Caco-2 (cell line): ENCODE measurements at places on chromosomes 7 and 10. TPM values are rescaled to one million over a fixed set of nuclear protein-coding genes. Genes with fewer than 3 reads are reported as not detected.
A peak's percentile ranks its signal among the peaks of the same experiment; 100 is the strongest.

RBP4 gene
- total RNA-seq: 255 and 258 TPM in 2 replicates

DNA sequence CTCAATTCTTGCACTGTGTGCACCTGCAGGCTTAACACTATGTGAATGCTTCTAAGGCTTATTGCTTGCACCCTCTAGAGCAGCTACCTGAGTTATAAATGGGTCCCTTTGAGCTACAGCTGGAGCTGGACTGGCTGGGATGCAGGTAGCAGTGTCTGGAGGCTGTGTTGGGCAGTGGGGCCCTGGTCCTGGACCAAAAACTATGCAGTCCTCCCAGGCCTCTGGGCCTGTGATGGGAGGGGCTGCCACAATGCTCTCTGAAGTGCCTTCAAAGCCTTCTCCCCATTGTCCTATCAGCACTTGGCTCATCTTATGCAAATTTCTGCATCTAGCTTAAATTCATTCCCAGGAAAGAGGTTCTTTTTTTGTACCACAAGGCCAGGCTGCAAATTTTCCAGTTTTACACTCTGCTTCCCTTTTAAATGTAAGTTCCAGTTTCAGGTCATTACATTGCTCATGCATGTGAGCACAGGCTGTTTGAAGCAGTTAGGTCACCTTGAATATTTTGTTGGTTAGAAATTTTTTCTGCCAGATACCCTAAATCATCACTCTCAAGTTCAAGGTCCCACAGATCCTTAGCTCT lies 26.0 kb downstream of the KBTBD2 start:
- H3K4me1 ChIP-seq: no peaks in the 10 kb centered on the region
- no peaks in the 10 kb centered on the region for H3K27me3 ChIP-seq
- DNase-seq: no peak
- H3K27ac ChIP-seq: no peak overlapping the region

DNA sequence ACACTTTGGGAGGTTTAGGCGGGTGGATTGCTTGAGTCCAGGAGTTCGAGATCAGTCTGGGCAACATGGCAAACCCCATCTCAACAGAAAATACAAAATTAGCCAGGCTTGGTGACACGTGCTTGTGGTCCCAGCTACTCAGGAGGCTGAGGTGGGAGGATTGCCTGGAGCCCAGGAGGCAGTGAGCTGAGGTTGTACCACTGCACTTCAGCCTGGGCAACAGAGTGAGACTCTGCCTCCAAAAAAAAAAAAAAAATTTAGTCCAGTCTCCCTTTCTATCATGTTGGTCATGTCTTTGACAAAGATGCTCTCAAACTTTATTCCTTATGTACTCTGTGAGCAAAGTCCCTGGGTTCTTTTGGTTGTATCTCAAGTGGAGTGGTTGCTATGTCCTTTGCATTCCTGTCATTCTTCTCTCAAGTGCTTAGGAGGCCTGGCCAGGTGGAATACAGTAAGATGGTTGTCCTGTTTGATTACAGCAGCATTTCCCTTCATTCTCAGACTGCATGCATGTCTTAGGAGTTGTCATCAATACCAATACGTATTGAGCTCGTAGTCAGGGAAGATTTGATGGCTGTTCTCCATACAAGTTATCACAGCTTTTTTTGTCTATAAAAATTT lies 85.7 kb downstream of the MMRN2 start:
- no peaks in the 10 kb centered on the region for H3K27me3 ChIP-seq
- H3K4me1 ChIP-seq: peaks cover 16% of the 10 kb centered on the region
- DNase-seq: peak; percentile 59
- H3K4me3 ChIP-seq: no peak overlapping the region

AQP1 gene
- 0.19 and 0.52 TPM in 2 replicates for total RNA-seq

GRCh38 chr7:132970257-132970656 lies 111.6 kb downstream of the CHCHD3 start:
- no peak overlapping the region for H3K27ac ChIP-seq
- no peak for DNase-seq
- H3K36me3 ChIP-seq: no peaks in the 10 kb centered on the region
- H3K4me1 ChIP-seq: 0 out of 2 replicates have a peak, but pooled peaks cover 5% of the 10 kb centered on the region
- H3K27me3 ChIP-seq: no peaks in the 10 kb centered on the region

DNA sequence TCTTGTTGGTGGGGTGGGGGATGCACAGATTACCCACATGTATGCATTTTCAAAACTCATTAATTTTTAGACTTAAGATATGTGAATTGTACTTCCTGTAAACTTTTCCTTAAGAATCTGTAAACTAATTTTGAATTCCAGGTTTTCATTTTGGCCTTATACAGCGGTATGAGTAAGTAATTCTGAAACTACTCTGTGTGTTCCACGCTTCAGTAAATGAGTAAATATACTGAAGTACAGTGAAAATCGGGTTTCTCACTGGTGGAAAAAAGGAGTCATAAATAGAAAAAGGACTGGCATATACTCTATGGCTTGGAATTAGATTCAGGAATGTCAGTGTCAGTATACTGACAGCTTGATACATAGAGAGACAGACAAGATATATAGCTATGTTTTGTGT lies 72.8 kb downstream of the CTTNBP2 start:
- H3K4me3 ChIP-seq: no peak overlapping the region
- H3K27me3 ChIP-seq: no peaks in the 10 kb centered on the region
- H3K27ac ChIP-seq: no peak overlapping the region
- no peak for DNase-seq
- H3K4me1 ChIP-seq: no peaks in the 10 kb centered on the region
- H3K36me3 ChIP-seq: no peaks in the 10 kb centered on the region

ECHDC3 gene
- total RNA-seq: 27.9 and 30.1 TPM in 2 replicates

GRCh38 chr10:27607591-27607990 lies 103.5 kb downstream of the RAB18 start:
- H3K4me3 ChIP-seq: no peak overlapping the region
- H3K4me1 ChIP-seq: no peaks in the 10 kb centered on the region
- no peak overlapping the region for H3K27ac ChIP-seq
- no peak for DNase-seq
- H3K27me3 ChIP-seq: no peaks in the 10 kb centered on the region
- H3K36me3 ChIP-seq: no peaks in the 10 kb centered on the region

- H3K4me3 ChIP-seq: no peak overlapping the region
- no peak for DNase-seq
- H3K4me1 ChIP-seq: no peaks in the 10 kb centered on the region
- no peaks in the 10 kb centered on the region for H3K36me3 ChIP-seq
These were observed 509.0 kb downstream of the GATA3 start for GRCh38 chr10:8563478-8563877.

CLDN12 gene
- 38.4 and 39.5 TPM in 2 replicates for total RNA-seq

PRR15 gene
- total RNA-seq: 22.6 and 28.9 TPM in 2 replicates

- no peak overlapping the region for H3K4me3 ChIP-seq
- no peak for DNase-seq
- H3K27ac ChIP-seq: no peak overlapping the region
- H3K27me3 ChIP-seq: no peaks in the 10 kb centered on the region
- no peaks in the 10 kb centered on the region for H3K36me3 ChIP-seq
These were observed 171.2 kb downstream of the SUGCT start for GRCh38 chr7:40306025-40306424.

- DNase-seq: no peak
- H3K4me1 ChIP-seq: no peaks in the 10 kb centered on the region
- H3K36me3 ChIP-seq: no peaks in the 10 kb centered on the region
- no peaks in the 10 kb centered on the region for H3K27me3 ChIP-seq
These were observed 10.1 kb upstream of the SEMA3A start for GRCh38 chr7:84204655-84205054.

DNA sequence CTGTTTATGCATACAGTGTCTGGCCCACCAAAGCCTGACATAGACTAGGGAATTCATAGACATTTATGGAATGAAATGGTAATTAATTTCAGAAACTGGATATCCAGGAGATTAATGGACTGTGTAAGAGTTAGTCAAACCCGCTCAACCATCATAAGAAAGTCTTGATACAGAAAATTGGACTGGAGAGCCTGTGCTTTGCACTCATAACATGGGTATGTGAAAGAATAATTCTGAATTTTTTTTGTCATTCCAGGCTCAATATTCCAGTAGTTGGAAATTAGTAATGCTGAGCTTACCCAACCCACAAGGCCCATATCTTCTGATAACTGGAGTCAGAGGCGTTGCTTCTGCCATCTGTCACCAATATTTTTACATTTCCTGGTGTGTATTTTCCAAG lies 799.7 kb upstream of the IGFBP3 start:
- no peaks in the 10 kb centered on the region for H3K4me1 ChIP-seq
- H3K27me3 ChIP-seq: no peaks in the 10 kb centered on the region

- peaks cover 2% of the 10 kb centered on the region; the same call in 1 of the 2 replicates for H3K27me3 ChIP-seq
- no peak for DNase-seq
- no peaks in the 10 kb centered on the region for H3K36me3 ChIP-seq
- H3K4me1 ChIP-seq: no peaks in the 10 kb centered on the region
- no peak overlapping the region for H3K4me3 ChIP-seq
These were observed 295.6 kb downstream of the AUTS2 start for GRCh38 chr7:69893906-69894305.

ASAH2B gene
- 8.8 and 9.4 TPM in 2 replicates for total RNA-seq

GRCh38 chr10:86436963-86437362 lies 70.4 kb upstream of the GRID1 start:
- H3K4me1 ChIP-seq: peaks cover 5% of the 10 kb centered on the region; the same call in 1 of the 2 replicates
- H3K27me3 ChIP-seq: no peaks in the 10 kb centered on the region
- no peak overlapping the region for H3K4me3 ChIP-seq
- H3K27ac ChIP-seq: no peak overlapping the region

DNA sequence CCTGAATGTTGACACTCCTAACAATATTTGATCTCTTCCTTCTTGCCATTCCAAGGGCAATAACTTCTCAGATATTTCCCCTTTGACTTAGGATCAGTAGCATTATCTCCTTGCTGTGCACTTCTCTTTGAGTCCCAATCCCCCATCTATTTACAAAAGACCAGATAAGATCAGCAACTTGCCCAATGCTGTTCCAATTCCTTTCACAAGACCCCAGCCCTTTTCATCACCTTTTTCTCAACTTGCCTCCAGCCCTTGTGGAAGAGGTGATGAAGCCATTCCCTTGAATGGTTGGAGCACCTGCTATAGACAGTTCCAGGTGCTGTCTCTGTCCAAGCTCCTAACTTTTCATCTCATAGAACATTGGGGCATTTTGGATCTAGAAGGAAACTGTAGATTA lies 51.1 kb upstream of the ARID5B start:
- no peaks in the 10 kb centered on the region for H3K36me3 ChIP-seq
- H3K4me3 ChIP-seq: no peak overlapping the region
- no peaks in the 10 kb centered on the region for H3K27me3 ChIP-seq

GRCh38 chr10:110610308-110610774 lies 33.8 kb upstream of the RBM20 start:
- H3K27ac ChIP-seq: no peak overlapping the region
- H3K4me1 ChIP-seq: no peaks in the 10 kb centered on the region
- H3K36me3 ChIP-seq: no peaks in the 10 kb centered on the region
- DNase-seq: peak; percentile 56
- H3K4me3 ChIP-seq: no peak overlapping the region

GRCh38 chr7:159167139-159167538 lies 22.5 kb upstream of the VIPR2 start:
- no peak overlapping the region for H3K4me3 ChIP-seq
- no peaks in the 10 kb centered on the region for H3K4me1 ChIP-seq

- peaks cover 6% of the 10 kb centered on the region for H3K4me1 ChIP-seq
- no peak overlapping the region for H3K27ac ChIP-seq
- DNase-seq: no peak
- no peaks in the 10 kb centered on the region for H3K27me3 ChIP-seq
- H3K4me3 ChIP-seq: no peak overlapping the region
These were observed 160.9 kb upstream of the CSTF2T start for GRCh38 chr10:51860257-51860656.

DNA sequence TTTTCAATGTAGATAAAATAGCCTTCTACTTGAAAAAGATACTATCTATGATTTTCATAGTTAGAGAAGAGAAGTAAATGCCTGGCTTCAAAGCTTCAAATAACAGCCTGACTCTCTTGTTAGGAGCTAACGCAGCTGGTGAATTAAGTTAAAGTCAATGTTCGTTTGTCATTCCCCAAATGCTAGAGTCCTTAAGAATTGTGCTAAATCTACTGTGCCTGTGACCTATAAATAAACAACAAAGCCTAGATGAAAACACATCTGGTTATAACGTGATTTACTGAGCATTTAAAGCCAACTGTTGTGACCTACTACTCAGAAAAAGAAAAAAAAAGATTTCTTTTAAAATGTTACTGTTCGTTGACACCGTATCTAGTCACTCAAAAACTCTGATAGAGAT lies 134.7 kb downstream of the POLR1F start:
- H3K27me3 ChIP-seq: no peaks in the 10 kb centered on the region
- no peaks in the 10 kb centered on the region for H3K4me1 ChIP-seq

DNA sequence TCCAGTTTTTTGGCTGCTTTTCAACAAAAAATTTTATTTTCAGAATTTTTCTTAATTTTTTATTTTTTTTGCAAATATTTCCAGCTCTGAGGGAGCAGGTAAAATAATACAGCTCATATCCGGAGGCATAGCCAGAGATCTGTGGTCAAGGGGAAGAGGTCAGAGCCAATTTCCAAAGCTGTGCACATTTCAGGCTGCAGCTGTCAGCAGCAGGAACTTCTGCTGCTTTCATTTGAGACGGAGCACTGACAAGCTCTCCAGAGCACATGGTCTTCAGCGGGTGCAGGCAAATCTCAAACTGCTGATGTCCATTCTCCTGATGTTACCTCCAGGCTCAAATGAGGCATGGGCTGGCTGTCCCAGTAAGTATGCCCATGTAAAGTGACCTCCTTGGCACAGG lies 31.1 kb downstream of the SLC26A4 start:
- H3K4me1 ChIP-seq: no peaks in the 10 kb centered on the region
- H3K4me3 ChIP-seq: no peak overlapping the region
- H3K27me3 ChIP-seq: peaks cover 2% of the 10 kb centered on the region; the same call in 1 of the 2 replicates
- H3K36me3 ChIP-seq: no peaks in the 10 kb centered on the region
- DNase-seq: no peak

GRCh38 chr10:126043389-126043788 lies 147.0 kb downstream of the FANK1 start:
- H3K4me3 ChIP-seq: no peak overlapping the region
- no peak for DNase-seq
- H3K4me1 ChIP-seq: no peaks in the 10 kb centered on the region
- no peak overlapping the region for H3K27ac ChIP-seq

DNA sequence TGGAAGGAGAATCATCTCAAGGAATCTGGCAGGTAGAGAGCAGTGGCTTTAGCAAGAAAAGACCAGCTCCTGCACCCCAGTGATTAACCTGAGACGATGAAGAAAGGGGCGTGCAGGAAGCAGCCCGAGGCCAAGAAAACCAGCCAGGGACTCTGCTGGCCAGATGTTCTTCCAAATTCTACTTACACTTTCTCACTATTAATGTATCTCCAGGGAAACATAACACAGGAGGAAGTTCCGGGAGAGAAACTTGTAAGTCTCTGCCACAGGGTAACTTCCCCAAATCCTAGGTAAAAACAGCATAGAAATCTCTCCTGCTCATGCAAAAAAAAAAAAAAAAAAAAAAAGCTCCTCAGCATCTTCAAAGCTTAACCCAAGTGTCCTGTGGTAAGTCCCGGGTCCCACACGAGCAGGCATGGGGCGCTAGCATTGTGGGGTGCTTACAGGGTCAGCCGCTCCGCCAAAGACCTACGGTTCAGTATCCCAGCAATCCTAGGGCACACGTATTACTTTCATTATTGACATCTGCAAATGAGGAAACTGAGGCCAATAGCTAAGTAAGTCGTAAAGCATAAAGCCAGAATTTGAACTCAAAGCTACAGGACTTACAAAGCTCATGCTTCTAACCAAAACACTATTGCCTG lies 97.2 kb upstream of the GNA12 start:
- DNase-seq: no peak
- no peak overlapping the region for H3K27ac ChIP-seq
- H3K4me3 ChIP-seq: no peak overlapping the region
- H3K27me3 ChIP-seq: peaks cover 2% of the 10 kb centered on the region
- H3K4me1 ChIP-seq: no peaks in the 10 kb centered on the region
